ENCODE measurements at places on chromosomes 11 and 22.

- DNase-seq = no peak
Measured at GRCh38 chr22:38966942-38967341, 9.5 kb downstream of the APOBEC3A start.

GRCh38 chr11:66327171-66328030 is 8.8 kb downstream of the RIN1 start:
- no peak for DNase-seq

DNA sequence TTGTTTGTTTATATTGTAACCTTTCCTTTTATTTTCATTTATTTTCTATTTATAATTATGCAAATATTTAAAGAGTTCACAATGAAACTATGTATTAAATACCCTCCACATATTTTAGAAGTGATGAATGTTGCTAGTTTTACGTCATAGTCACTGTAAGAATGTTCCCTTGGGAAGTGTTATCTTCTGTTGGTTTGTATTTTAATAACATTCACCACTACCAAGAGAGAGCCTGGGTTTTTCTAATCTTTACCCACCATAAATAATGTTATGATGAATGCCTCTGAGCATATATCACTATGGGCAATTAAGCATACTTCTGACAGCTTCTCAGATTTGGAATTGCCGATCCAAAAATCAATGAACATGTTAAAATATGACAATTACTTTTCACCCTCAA is 80.7 kb downstream of the GGT1 start:
- no peak for DNase-seq

- DNase-seq = no peak
Measured at GRCh38 chr11:15987046-15987445, 369.3 kb downstream of the SOX6 start.

- DNase-seq = no peak
Measured at GRCh38 chr11:129680907-129681306, 134.7 kb upstream of the TMEM45B start.

DNA sequence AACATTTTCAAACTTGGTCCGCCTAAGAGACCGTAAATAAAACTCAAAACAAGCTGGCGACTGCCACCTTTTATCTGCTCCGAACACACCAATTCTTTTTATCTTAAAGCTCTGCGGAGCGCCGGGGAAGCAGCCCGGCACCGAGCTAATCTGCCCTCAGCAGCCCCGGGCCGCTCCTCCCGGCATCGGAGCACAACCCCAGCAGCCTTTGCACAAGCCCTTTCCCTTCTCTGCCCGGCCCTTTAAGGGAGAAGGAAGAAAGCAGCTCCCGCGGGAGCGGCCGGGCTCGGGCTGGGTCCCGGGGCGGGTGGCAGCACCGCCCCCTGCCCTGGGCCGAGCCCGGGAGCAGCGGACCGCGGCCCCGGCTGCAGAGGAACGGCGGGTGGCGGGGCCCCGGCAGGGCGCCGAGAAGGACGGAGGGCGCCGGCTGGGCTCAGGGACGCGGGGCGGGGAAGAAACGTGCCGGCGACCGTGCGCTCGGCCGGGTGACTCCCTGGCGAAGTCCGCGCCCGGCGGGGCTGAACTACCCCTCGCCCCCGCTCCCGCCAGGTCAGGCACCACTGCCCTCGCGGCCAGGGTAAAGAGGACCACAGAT is 133.6 kb upstream of the C11orf58 start:
- DNase-seq = no peak

DNA sequence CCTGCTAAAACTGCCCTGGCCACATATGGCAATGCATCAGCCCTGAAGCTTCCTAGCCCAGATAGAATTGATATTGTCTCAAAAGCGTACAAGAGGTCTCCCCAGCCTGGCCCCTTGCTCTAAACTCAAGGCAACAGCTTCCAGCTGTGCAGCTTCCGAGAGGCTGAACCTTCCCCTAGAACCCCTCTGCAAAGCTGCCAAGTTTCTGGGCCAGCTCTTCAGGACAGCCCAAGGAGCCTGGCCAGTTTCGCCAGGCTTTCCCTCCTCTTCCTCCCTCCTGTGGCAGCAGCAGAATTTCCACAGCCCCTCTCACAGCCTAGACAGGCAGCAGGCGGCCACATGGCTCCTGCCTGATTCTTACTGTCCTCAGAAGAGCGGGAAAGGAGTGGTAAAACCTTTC is 34.5 kb downstream of the NUMA1 start:
- no peak for DNase-seq

- no peak for DNase-seq
Measured at GRCh38 chr11:110196884-110197420, 99.5 kb downstream of the RDX start.
